ENCODE measurements at places on chromosomes 7 and 10. TPM values are rescaled to one million over a fixed set of nuclear protein-coding genes. Genes with fewer than 3 reads are reported as not detected.

DNA sequence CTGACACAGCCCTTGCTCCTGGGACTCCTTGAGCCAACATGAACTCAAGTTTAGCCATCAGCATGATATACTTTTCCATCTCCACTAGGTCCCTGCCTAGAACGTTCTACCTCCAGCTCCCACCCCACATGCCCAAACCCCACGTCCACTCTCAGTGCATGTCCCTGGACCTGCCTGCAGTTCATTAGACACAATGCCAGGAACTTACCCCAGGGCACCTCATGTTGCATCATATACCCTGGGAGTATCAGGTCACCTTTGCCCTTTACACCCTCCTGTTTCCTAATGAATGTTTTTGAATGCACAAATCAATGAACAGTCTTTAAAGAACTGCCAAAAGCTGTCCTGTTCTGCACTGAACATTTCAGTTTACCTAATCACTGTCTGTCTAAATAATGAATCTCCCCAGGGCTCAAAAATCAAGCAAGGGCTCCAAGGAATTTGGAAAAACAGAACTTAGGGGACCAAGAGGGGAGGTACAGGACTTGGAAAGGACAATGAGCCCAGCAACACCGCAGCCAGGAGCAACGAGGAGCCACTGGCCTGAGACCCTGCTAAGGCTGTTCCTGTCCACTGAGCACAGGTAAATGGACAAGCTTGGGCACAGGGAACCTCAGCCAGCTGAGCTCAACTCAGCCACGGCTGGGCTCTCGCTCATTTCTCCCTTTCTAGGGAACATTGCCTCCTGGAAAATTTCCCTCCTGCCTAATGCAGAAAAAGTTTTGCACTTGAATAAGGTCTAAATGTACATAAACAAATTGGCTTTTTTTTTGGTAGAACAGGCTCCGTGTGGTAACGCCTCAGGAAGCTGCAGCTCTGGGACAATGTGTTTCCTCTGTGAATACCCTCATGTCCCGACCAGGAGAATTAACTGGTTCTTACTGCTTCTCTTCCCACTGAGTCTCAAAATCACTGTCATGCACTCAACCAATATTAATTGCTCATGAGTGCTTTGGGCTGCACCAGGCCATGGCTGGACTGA lies 7.4 kb downstream of the MAT1A start:
- no peak for DNase-seq

GRCh38 chr7:69301253-69301652 lies 297.0 kb upstream of the AUTS2 start:
- DNase-seq: no peak

GRCh38 chr7:131336956-131337355 lies 9.3 kb downstream of the MKLN1 start:
- no peak for DNase-seq

Gene SHTN1
- not detected for polyA plus RNA-seq

Gene OR2A42
- polyA plus RNA-seq: not detected

Gene SCART1
- polyA plus RNA-seq: 3.2 TPM

Gene FAM131B
- polyA plus RNA-seq: 1.6 TPM

All from CD8-positive, alpha-beta memory T cell (primary cell).